ENCODE measurements at places on chromosomes 4 and X.

GRCh38 chrX:72001471-72001870 is 90.8 kb downstream of the NHSL2 start:
- no peak for DNase-seq

DNA sequence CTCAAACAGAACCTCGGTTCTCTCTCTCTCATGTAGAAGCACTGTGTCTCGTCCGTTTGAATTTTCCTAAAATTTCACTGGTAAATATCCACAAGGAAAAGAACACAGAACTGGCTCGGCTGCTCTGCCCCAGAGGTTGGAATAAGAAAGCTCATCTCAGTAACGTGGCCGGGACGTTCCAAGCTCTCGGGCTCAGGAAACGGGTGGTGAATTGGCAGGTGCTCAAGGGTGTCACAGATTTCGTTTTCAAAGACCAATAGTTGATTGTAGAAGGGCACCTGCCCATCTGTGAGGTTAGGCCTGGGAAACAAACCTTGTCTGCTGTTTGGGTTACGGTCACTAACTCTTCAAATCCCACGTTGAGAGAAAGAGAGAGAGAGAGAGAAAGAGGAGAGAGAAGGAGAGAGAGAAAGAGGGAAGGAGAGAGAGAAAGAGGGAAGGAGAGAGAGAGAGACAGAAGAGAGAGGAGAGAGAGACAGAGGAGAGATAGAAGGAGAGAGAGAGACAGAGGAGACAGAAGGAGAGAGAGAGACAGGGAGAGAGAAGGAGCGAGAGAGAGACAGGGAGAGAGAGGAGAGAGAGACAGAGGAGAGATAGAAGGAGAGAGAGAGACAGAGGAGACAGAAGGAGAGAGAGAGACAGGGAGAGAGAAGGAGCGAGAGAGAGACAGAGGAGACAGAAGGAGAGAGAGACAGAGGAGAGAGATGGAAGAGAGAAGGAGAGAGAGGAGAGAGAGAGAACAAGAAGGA is 106.6 kb downstream of the CRLF2 start:
- DNase-seq, result no peak

DNA sequence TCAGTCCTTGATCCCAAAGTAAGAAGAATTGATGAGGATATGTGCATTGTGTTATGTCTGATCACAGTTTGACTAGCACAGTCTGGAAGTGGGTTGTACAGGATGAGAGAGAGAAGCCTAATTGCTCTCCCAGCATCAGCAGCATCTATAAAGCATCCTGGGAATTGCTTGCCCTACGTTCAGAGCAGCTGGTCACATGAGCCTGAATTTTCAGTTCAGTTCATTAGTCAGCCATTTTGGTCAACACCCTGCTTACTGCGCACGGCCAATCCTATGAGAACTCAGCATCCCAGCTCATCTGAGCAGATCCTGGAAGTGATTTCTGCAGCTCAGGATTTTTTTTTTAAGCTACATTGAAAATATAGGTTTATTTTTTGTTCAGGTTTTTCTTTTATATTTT is at the start of gene RUFY3:
RUFY3 (plus strand) TSS at position 218 of the 400 bp plus-strand sequence. CDS start 610 bp downstream, outside the sequence.
- DNase-seq, result no peak

- no peak for DNase-seq
Observed at GRCh38 chr4:17760626-17761025, 20.8 kb downstream of the FAM184B start.

DNA sequence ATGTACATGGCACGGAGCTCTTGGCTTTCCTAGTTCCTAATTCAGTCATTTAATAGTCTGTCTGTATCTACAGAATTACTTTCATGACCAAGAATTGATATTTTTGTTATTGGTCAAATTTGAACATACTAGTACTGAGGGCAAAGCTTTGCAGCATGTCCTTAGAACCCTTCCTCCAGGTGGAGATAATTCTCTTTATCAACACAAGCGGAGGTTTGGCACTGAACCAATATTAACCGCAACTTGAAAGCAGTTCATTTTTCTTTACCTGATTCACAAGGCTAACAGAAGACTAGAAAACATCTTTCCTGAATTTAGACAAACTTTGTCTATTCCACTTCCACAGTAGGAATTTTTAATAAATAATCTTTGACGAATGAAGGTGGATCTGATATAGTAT is 73.8 kb downstream of the TACR3 start:
- no peak for DNase-seq

DNA sequence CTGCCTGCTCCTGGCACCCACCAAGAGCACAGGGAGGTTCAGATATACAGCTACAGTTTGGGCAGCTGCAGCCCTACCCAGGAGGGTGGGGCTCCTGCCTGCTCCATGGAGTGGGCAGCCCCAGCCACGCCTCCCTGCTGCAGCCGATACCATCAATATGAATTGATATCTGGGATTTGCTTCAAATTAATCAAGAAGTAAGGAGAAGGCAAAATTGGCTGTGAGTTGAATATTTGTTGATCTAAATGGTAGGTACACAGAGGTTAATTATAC is 31.2 kb upstream of the ZNF280C start:
- DNase-seq, result no peak

GRCh38 chr4:172061204-172061603 is 248.0 kb downstream of the GALNTL6 start:
- no peak for DNase-seq

DNA sequence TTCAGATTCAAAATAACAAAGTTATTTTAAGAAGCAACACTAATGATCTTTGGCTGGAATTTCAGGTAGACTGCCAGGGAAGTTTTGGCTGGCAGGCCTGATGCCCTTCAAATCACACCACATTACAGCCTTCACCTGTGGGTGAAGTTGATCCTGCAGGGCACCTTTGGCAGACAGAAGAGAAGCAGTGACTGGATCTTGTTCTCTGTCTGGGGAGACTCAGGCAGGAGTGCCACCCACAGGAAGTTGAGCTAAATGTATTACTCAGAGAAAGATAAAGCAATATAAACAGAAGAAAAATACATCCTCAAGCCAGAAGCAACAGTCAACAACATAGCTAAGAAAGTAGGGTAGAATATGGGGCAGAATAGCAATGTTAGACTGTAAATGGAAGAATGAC is 12.8 kb upstream of the CFAP299 start:
- no peak for DNase-seq
